ENCODE measurements at places on chromosomes 1 and 21.
A peak's percentile ranks its signal among the peaks of the same experiment; 100 is the strongest.

DNA sequence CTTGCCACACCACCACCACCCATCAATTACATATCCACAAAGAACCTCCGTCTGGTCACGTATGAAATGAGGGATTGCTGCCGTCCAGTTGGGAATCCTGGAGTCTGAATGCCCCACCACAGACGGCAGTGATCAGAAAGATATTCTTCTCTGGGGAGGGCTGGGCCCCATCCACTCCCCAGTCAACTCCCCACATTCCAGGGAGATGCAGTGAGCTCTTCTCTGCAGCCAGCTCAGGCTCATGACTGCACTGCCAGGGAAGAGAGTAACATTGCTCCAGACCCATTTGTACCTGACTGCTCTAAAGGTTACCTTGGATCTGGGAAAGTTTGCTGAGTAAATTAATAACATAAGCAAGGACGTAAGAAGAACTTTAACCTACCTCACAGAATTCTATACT lies 18.3 kb downstream of the DEGS1 start:
- no peak for DNase-seq

GRCh38 chr21:15003463-15004135 lies 61.2 kb downstream of the NRIP1 start:
- no peak for DNase-seq

- DNase-seq: no peak
Measured at GRCh38 chr21:17051054-17051453, 461.8 kb upstream of the CXADR start.

- no peak for DNase-seq
Measured at GRCh38 chr1:16926491-16927073, 4.9 kb downstream of the CROCC start.

- DNase-seq: no peak
Measured at GRCh38 chr1:7810395-7810794, 26.3 kb downstream of the PER3 start.

GRCh38 chr1:180230416-180230790 lies 339 bp downstream of the LHX4 start:
- no peak for DNase-seq

GRCh38 chr1:198155253-198155652 lies 1.5 kb upstream of the NEK7 start:
- DNase-seq: no peak

- no peak for DNase-seq
Measured at GRCh38 chr1:61852670-61853015, 110.4 kb downstream of the PATJ start.

DNA sequence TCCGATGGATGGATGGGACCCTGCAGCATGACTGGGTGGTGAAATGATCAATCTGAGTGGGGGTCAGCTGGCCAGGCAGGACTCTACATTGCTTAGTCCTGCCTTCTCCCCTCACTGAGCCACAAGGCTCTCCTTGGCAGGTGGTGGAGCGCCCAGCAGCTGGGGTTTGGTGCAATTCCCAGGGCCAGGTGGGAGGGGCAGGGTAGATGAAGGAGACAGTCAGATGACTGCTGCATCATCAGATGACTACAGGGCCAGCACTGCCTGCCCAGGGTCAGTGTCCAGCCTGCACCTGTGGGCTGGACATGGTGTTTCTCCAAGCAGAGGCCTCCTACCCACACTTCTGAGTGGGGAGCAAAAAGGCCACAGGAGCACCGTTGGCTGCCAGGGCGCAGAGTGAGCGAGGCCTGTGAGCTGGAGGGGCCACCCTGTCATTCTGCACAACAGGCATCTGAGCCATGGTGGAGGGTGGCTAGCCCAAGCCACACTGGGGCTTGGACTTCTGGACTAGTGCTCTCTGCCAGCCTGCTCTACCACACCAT lies 103.9 kb upstream of the EDN2 start:
- DNase-seq: no peak

- DNase-seq: no peak
Measured at GRCh38 chr1:221736714-221737113, 5.2 kb downstream of the DUSP10 start.

- DNase-seq: no peak
Measured at GRCh38 chr1:183330335-183330734, 87.8 kb downstream of the NMNAT2 start.

- no peak for DNase-seq
Measured at GRCh38 chr1:24301785-24302175, 17.4 kb upstream of the GRHL3 start.

DNA sequence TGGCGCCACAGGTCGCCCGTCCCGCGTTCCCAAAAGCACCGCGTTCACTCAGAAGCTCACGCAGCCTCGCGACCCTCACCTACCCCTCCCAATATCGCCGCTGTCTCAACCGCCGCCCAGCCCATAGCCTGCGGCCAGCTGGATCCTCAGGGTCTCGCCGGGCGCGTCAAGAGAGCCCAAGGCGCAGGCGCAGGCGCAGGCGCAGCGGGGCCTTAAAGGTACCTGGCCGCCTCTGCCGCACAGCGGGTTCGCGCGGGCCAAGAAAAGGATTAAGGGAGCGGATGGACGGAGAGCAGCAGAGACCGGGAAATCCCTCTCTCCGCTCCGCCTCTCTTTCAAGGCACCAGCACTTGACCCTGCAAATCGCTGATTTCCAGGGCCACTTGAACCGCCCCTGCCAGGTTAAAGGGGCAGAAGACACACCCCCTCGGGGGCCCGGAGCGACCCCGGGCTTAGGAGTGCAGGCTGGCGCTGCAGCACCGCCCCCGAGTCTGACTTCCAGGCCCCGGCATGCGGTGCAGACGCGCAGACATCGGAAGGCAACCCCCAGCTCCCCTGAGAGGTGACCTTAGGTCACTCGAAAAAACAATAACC lies at the start of gene NBPF20:
NBPF20 (minus strand) TSS at position 168 of the 594 bp plus-strand sequence. CDS start 20,331 bp downstream, outside the sequence.
- DNase-seq: peak; percentile 61

DNA sequence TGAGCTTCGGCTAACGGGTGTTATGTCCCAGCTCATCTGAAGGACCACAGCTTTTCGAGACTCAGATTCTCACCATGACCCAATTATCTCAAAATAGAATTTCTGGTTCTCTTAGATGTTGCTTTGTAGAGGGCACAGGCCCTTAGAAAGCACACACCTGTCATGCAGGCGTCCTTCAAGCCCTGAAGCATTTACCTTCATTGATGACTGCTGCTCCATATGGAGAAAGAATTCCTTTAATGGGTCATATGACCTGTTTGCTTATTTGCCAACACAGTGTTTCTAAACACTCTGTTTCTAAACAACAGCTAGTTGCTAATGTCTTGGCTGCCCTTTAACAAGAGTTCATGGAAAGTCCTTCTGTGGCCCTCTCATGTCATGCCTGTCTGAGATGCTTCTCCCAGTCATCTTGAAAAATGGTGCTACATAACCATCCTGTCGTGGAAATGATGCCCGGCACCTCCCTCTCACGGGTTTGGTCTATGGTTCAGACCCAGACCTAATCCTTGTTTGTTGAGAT lies 495.7 kb downstream of the KIF26B start:
- DNase-seq: no peak

DNA sequence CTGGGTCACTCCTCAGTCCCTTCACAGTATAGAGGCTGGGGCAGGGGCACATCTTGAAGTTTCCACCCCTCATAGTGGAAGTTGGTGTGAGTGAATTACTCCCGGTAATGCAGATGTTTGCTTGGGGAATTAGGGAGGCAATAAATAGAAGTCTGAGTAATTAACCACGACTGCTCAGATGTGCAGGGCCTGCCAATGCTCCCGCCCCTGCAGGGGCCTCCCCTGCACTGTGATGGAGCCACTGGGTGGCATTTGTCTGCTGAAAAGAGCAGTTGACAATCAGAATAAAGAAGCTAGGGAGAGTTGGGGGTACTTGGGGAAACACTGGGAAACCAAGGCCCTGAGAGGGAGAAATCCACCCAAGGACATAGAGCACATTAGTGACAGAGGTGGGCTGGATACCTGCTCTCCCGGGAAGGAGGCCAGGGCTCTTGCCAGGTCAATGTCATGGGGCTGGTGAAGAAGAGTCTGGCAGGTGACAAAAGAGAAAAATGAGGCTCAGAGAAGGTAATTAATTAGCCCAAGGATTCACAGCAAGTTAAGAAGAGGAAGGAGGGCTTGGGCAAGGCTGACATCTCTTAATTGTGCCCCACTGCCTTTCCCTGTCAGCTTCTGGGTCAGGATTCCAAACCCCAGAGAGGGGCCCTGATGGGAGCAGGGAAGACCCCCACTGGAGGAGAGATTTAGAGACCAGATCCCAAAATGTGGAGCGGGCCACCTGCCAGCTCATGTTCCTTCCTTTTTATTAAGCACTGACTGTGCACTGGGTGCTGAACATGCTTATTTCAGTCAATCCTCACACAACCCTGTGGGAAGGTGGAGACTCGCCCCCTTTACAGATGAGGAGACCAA lies 436.2 kb downstream of the MATN1 start:
- DNase-seq: no peak

DNA sequence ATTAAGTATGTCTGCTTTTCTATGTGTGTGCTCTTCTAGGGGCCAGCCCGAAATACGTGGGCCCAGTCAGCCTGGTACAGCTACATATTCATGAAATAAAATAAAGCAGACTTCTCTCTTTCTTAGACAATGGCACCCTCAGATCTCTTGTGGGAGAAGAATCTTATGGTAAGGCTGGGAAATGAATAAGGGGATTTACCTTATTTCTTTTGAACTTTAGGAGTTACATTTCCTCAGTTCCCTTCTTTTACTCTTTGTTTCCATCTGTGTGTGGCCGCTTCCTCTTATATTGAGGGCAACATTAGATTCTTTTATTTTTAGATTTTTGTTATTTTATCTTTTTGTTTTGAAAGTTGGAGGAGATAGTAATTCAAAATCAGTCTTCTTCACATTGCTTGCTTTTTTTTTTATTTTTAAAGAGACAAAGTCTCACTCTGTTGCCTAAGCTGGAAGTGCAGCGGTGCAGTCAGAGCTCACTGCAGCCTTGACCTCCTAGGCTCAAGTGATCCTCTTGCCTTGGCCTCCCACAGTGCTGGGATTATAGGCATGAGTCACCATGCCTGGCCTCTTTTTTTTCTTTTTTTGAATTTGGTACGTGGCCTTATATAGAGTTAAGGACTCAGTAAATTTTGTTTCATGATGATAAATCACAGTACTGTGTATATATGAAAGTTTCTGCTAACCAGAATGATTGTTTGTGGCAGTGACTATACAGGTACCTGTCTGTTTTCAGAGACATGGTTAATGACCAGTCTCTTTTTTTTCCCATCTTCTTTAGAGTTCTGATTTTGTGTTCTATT lies 9.1 kb downstream of the LAMC1 start:
- DNase-seq: no peak

- DNase-seq: no peak
Measured at GRCh38 chr1:237166593-237167101, 124.7 kb downstream of the RYR2 start.

GRCh38 chr1:32518976-32519375 lies 20.3 kb upstream of the ZBTB8A start:
- no peak for DNase-seq

- no peak for DNase-seq
Measured at GRCh38 chr1:246210756-246211155, 296.3 kb downstream of the SMYD3 start.

- no peak for DNase-seq
Measured at GRCh38 chr21:34693192-34693810, 24.5 kb downstream of the CLIC6 start.

DNA sequence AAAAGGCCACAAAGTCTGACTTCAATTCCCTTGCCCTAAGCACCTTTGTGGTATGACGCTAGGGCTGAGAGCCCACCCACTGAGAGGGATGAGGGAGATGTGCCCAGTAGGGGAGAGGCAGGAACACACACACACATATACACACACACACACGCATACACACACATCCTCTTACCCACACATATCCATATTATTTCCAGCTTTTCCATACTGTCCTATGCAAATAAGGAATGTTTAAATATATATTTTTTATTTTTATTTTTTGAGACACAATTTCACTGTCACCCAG lies 3.0 kb downstream of the RAB25 start:
- DNase-seq: no peak

- DNase-seq: no peak
Measured at GRCh38 chr21:37172646-37173045, 94.5 kb downstream of the VPS26C start.

GRCh38 chr21:46205766-46206162 lies 21.5 kb upstream of the SPATC1L start:
- DNase-seq: no peak

DNA sequence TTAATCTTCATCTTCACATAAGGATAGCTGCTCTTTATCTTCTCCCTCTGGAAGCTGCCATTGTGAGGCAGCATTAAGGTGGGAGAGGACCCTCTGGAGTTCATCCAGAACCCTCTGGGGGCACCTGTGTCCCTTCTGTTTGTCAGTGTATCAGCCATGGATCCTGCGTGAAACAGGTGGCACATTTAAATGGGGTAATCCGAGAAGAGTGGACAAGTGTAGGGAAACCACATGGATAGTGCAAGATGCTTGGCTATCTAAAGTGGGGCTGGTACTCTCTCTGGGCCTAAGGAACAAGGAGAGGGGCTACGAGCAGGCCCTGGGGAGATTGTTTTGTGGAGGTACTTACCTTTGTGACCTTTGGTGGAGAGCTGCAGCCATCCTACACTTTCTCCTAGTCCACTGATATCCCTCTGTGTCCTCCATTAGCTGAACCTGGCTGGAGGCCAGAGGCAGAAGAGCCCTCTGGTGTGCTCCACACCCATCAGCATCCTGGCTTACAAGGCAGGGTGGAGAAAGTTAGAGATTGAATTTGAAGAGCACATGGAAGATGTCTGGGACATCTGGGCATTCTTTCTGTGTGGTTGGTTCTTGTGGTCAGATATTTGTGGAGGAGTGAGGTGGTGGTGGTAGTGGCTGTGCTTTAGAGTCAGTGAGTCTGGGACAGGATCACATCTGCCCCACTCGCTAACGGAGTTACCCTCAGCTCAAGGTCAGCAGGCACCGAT lies 117.7 kb downstream of the FGGY start:
- no peak for DNase-seq

DNA sequence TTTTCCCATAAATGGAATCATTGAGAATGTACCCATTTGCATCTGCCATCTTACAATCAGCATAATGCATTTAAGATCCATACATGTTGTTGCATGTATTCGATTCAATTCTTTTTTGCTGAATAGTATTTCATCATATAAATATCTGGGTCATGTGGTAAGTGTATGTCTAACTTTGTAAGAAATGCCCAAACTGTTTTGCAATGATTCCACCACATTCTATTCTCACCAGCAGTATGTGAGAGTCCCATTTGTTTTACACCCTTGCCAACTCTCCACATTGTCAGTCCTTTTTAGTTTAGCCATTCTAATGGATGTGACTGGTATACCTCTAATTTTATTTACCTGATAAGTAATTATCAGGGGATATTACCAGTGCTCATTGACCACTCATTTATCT lies 115.8 kb upstream of the PBX1 start:
- no peak for DNase-seq

GRCh38 chr1:67855444-67855843 lies 22.2 kb upstream of the GNG12 start:
- no peak for DNase-seq

DNA sequence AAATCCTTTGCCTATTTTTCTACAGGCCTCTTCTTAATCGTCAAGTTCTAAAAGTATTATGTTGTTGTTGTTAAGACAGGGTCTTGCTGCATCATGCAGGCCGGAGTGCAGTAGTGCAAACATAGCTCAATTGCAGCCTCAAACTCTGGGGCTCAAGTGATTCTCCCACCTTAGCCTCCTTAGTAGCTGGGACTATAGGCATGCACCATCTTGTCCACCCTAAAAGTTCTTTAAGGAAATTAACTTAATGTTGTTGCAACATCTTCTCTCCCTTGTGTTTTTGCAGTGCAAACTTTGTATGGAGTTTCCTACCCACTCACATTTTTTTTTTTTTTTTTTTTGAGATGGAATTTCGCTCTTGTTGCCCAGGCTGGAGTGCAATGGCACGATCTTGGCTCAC lies 4.1 kb upstream of the VHLL start:
- no peak for DNase-seq

- DNase-seq: no peak
Measured at GRCh38 chr1:10932088-10932487, 80.4 kb upstream of the TARDBP start.

GRCh38 chr1:48196237-48196636 lies 26.3 kb upstream of the SLC5A9 start:
- DNase-seq: no peak

Measured in activated gamma-delta T cell (primary cell).